ENCODE measurements at places on chromosomes 7 and 10.

- DNase-seq = peak; percentile 63
Observed at GRCh38 chr7:35004531-35005095, 32.7 kb downstream of the DPY19L1 start.

GRCh38 chr10:605632-606325 lies 83.7 kb downstream of the DIP2C start:
- no peak for DNase-seq

- no peak for DNase-seq
Observed at GRCh38 chr10:129521161-129522025, 54.4 kb downstream of the MGMT start.

GRCh38 chr7:32539919-32540531 lies 44.7 kb downstream of the AVL9 start:
- no peak for DNase-seq

- no peak for DNase-seq
Observed at GRCh38 chr7:87810130-87810529, 66.0 kb downstream of the SLC25A40 start.

DNA sequence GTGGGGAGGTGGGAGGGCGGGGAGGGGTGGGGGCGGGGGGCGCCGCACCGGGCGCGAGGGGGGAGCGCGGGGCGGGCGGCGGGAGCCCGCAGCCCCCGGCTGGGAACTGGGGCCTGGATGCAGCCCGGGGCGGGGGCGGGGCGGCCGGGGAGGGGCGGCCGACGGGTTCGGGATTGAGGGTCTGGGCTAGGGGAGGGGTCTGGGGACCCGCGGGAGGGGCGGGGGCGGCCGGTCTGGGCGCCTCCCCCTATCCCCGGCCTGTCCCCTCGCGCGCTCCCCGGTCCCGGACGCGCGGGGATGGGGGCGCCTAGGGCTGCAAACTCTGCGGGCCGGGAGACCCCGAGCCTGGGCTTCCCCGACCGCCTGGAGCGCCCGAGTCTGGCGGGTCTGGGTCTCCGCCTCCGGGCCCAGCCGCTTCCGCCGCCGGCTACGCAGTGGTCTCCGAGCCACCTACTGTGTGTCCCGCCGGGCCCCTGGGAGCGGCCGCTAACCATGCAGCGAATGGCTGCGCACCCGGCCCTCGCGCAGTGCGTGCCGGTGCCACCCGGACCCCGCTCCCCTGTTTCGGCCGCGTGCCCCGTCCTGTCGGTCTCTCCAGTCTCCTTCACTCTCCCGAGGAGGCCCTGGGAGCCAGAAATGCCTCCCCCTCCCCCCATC lies 375 bp upstream of the FGF8 start:
- no peak for DNase-seq

DNA sequence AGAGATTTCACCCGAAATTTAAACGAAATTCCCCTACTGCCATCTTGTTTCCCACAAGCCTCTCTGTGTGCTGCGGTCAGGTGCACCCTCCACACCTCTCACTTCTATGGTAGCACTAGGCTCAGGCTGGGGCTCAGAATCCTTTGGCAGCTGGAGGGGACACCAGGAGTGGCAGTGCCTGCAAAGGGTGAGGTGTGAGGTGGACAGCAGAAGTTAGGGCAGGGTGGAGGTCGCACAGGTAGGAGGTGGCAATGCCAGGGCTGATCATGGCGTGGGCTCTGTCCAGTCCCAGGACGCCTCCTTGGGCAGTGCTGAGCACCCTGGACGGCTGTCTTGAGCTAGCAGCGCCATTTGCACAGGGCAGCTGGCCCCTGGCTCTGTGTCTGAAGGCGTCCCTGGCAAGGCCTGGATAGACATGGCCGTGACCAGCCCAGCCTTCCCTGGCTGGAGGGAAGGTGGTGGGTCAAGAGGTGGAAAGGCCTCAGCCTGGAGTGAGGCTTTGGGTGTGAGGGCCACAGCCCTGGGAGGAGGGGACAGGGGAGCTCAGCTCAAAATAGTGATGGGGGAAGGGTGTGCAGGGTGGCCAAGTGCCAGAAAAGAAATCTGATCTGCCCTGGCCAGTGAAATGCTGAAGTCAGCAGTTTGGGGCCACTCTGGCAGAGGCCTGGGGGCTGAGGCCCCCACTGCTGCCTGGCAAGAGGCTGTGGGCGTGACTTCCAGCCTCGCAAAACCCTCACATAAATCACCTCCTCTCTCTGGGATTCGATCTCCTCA lies 40.0 kb downstream of the ZCCHC24 start:
- no peak for DNase-seq

DNA sequence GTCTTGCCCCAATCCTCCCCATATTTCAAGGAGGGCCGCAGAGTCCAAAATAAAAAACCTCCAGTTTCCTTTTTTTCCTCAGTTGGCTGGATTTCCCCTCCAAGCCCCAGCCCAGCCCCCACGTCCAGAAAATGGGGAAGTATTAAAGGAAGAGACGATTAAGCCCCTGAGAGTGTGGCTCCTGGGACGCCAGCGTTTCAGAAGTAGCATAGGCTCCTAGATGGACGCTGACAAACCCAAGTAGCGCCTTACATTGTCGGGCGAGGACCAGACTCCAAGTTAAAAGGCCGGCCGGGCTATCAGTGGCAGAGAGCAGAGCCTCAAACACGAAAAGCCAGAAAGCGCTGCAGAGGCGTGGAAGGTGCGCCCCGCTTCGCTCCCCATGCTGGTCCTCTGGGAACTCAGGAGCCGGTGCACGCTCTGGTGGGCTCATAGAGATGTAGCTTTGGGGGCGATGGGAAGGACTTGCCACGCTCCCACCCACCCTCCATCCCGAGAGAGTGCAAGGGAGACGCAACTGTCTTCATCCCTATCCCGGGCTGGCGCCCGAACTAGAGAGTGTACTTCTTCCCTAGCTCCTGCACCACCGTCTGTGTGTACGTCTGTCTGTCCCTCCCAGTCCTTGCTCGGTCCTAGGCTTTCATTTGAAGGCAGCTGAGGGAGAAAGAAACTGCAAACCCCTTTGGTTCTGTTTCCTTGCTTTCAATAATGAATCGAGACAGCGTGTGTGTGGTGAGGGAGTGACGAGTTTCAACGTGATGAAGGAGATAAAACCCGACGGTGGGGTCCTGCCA lies 6.3 kb upstream of the EMX2 start:
- DNase-seq = no peak

- no peak for DNase-seq
Observed at GRCh38 chr10:116690356-116691322, 51.7 kb downstream of the HSPA12A start.

Measured in Calu3 (cell line).